ENCODE measurements at places on chromosomes 16 and 17. TPM values are rescaled to one million over a fixed set of nuclear protein-coding genes. Genes with fewer than 3 reads are reported as not detected.

DNA sequence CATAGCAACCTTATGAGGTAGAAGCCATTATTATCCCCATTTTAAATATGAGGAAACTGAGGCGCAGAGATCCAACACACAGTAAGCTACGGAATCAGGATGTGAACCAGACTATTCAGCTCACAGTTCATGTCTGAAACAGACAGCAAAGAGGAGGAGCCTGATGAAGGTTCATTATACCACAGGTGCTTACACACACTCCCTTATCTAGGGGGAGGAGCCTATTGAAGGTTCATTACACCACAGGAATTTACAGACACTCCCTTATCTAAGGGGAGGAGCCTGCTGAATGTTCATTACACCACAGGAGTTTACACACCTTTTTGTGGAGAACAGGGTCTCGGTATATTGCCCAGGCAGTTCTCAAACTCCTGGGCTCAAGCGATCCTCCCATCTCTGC, 21.9 kb downstream of the C16orf95 start:
- no peak for DNase-seq

DNA sequence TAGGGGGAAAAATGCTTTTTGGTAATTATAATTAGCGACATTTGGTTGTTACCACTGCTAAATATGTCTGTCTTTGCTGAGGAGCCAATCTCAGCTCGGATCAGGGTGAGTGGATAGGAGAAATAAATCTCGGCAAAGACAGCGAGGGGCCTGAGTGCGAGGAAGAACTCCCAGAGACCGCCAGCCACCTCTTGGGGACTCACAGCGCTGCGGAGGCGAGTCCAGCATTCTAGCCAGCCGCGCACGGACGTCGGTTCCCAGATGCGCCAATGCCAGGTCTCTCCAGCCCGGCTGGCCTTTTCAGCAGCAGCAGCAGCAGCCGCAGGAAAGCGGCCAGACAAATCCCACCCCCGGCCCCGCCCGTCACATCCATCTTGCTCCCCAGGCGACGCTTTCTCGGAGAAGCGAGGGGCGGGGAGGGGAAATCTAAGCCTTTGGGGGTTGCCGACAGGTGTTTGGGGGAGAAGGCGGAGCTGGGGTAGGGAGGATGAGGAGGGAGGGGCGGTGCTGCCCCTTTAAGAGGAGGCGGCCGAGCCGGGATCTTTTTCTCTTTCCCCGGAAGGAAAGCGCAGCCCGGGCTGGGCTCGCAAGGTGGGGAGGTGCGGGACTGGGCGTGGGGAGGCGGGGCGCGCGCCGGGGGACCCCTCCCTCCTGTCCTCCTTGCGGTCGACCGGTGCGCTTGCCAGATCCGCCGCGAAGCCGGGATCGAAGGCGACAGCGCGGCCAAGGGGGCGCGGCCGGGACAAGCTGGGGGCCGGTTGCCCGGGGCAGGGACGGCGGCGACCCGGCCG, at the start of gene ITGA3:
Gene ITGA3, plus strand, starts transcription at position 685 of the 791 bp plus-strand sequence. CDS start 330 bp downstream, outside the sequence.
- peak; percentile 62 for DNase-seq

DNAH9 gene
- not detected for total RNA-seq

DNA sequence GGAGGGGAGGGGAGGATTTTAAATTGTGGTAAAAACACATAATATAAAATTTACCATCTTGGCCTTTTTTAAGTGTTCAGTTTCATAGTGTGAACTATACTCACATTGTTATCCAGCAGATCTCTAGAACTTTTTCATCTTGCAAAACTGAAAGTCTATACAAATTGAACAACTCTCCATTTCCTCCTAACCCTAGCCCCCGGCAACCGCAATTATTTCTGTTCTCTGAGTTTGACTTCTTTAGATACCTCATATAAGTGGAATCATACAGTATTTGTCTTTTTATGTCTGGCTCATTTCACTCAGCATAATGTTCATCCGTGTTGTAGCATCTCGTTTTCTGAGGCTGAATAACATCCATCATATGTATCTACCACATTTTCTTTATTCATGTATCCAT, 30.0 kb upstream of the MRTFB start:
- no peak for DNase-seq

- DNase-seq = no peak
Measured at GRCh38 chr16:4646773-4647643, 22.4 kb downstream of the MGRN1 start.

DNA sequence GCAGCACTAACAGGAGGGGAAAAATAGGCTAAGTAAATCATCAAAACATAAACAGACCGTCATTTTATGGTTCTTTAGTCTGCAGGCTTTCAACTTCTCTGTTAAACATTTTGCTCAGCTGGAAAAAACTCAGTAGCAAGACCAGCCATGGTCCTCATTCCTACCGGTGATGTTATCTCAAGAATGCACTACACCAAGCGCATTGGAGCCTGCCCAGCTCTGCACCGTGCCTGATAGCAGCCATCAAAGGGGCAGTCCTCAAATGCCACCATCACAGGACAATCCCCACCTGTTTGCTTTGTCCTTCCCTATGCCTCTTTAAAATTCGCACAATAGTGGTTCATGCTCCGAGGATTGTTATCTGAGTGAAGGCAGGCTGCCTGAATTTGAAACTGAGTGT, 181.5 kb upstream of the MON1B start:
- DNase-seq = no peak

DNA sequence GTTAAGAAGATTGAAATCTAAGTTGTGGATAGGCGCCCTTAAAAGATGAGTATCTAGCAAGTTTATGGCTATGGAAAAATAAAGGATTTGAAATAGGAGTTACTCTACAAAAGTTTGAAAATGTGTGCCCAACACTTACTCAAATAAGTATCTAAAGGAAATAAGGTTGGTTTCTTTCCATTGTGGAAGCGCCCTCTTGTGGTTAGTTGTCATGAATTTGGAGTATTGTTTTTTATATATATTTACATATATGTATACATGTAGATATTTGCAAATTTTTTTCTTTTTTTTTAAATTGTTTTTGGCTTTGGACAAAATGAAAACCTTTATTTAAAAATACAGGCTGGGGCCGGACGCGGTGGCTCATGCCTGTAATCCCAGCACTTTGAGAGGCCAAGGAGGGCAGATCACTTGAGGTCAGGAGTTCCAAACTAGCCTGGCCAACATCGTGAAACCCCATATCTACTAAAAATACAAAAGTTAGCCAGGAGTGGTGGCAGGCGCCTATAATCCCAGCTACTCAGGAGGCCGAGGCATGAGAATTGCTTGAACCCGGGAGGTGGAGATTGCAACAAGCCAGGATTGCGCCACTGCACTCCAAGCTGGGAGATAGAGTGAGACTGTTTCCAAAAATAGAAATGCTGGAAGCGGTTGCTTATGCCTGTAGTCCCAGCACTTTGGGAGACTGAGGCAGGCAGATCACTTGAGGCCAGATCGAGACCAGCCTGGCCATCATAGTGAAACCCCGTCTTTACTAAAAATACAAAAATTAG, 24.0 kb upstream of the VPS4A start:
- DNase-seq = peak; percentile 49

GRCh38 chr16:10988164-10988803, 43.9 kb downstream of the CLEC16A start:
- peak; percentile 88 for DNase-seq

SCNN1B gene
- not detected for total RNA-seq

DNA sequence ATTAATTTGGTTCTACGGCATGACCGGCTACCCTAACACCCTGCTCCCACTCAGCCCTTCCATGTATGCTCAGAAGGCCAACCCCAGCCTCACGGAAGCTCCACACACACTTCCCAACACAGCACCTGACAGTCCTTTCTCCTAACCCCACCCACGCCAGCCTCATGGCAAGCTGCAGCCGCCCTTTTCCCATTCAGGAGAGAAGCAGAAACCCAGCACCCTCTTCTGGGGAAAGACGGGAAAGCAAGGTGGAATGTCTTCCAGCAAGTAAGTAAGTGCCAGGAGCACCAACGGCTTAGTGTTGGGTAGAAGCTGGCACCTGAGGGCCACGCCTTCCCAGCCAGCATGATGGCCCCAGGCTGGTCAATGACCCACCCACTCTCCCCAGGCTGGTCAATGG, 32.1 kb downstream of the ABR start:
- no peak for DNase-seq

DNA sequence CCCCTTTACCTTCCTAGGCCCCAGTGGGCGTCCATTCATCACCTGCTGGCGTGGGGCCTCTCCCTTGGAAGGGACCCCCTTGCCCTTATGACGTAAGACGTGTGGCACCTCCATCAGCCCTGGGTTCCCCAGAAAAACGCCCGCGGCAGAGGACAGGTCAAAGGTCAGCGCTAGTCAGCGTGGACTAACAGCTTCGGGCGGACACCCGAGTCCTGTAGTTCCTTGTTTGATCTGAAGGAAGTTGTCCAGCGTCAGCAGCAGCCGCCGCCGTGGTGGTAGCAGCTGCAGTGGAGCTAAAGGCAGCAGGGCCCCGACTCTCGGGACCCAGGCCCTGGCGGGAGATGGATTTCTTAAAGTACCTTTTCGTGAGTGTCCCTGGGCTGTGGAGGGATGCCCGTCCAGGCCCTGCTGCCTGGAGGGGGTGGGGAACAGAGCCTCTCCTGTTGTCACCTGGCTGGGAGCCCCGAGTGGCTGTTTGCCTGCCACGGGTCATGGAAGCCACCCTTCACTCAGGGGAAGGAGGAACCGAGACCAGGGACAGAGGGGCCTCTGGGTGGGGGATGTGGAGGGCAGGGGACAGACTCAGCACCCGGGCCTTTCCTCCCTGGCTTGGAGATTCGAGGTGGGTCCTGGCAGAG, 123.6 kb downstream of the OR1D5 start:
- no peak for DNase-seq

- DNase-seq = no peak
Measured at GRCh38 chr16:54718376-54718775, 212.3 kb upstream of the IRX5 start.

ZNF205 gene
- 0.28 TPM for total RNA-seq

DNA sequence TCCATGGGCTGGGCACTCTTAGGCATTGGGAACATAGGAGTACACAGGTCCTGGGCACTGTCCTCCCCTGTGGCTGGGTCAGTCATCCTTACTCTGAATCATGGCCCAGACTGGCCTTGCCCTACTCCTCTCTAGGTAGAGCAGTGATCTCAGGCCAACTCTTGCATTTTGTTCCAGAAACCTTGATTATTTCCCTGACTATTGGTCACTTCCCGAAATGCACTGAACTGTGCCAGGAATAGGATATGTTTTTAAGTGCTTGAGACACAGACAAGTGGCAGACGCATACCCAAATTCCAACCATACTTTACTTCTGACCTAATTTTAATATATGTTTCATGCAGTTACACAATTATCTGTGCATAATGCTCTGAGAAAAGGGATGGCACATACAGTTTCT, 10.3 kb downstream of the KRABD2 start:
- DNase-seq = no peak

DPEP3 gene
- total RNA-seq = 0.16 TPM

ZDHHC1 gene
- total RNA-seq = 2.1 TPM

ZSCAN10 gene
- total RNA-seq = 0.28 TPM

DNA sequence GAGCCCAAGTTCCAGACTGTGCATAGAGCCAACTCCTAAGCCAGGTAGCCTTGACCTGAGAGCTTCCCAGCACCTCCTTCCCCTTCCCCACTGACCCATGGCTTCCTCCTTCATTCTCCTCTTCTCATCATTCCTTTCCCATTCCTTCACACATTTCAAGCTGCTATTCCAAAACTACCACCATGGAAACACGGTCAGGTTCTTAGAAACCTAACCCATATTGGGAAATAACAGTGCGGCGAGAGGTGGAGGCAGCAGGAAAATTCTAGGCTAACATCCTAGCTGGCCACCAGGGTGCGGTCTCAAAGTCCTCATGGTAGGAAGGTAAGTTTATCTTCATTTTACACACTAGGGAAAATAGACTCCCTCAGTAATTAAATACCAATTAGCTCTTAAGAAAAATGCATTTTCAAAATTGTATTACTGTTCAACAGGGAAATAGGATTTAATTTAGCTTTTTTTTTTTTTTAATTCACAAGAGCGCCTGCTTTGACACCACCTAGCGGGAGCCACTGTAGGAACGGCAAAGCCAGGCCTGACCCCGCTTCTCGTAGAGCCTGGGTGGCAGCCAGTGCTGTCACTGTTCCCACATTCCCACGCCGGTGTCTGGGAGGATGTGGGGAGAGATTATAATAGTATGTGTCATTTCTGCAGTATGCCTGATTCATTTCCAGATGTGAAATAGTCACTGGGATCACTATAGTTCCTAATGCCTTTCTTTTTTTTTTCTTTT, 14.0 kb upstream of the SPHK1 start:
- no peak for DNase-seq

HAS3 gene
- 1.2 TPM for total RNA-seq

- no peak for DNase-seq
Measured at GRCh38 chr17:82444941-82445521, 5.5 kb downstream of the CYBC1 start.

DNA sequence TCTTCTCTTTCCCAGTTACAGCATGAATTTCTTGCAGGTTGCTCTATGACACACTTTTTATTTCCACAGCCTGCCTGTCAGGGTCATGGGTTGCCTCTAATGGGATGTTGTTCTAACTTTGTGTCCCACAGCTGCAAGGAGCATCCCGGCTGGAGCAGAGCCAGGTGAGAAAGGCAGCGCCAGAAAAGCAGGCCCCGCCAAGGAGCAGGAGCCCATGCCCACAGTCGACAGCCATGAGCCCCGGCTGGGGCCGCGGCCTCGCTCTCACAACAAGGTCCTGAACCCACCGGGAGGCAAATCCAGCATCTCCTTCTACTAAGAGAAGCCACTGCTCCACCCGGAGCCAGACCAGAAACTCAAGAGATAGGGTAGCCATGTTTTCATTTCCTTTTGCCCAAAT, 7.3 kb upstream of the MAPK8IP3 start:
- no peak for DNase-seq

- DNase-seq = no peak
Measured at GRCh38 chr17:43871946-43872690, 25.1 kb downstream of the CD300LG start.

GRCh38 chr17:77734371-77735080, 224.0 kb upstream of the TNRC6C start:
- DNase-seq = no peak

DNA sequence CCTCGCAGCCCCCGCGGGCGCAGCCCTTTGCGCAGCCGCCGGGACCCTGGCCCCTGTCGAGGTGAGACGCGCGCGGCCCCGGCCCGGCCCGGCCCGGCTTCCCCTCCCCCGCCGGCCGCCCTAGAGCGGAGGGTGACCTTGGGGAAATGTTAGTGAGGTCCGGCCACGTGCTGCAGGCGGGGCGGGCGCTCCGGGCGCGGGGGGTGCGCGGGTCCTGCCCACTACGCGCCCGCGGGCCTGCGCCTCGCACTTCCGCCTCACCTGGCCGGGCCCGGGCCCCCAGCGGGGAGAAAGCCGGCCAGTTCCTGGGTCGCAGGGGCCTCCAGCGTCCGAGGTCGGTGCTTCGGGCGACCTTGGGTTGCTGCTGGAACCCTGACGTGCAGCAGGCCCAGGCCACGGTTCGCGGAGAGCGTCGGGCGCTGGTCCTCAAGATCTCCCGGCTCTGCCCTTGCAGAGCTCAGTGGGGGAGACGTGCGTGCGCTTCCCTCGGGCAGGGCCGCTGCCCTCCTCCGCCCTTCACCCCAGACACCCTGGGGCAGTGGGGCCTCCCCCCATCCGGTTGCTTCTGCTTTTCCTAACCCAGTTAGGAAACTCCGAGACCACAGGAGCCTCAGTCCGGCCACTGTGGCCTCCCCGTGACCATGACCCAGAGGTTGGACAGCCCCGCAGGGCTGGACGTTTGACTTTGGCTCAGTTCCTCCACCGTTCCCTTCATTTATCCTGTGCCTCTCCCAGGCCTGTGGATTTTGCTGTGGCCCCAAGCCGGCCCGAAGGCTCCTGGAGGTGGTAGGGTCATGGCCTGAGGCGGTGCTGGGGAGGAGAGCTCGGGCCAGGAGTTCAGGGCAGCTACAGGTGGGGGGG, 791 bp downstream of the MCRIP2 start:
- DNase-seq = peak; percentile 56

SCRN2 gene
- 16.1 TPM for total RNA-seq

All from activated T-cell treated with anti-CD3 and anti-CD28 coated beads, Interleukin-2, amount 50 U/mL, for 72 hours (primary cell).